ENCODE measurements at places on chromosomes 3 and 15. TPM values are rescaled to one million over a fixed set of nuclear protein-coding genes. Genes with fewer than 3 reads are reported as not detected.
A peak's percentile ranks its signal among the peaks of the same experiment; 100 is the strongest.

The BLM gene
- 3.7 TPM for total RNA-seq

GRCh38 chr3:38268087-38268486, 2.5 kb downstream of the SLC22A13 start:
- no peak overlapping the region for H3K4me3 ChIP-seq
- H3K4me1 ChIP-seq: no peaks in the 10 kb centered on the region
- DNase-seq: no peak
- H3K27ac ChIP-seq: peak overlapping the region; percentile 67
- H3K36me3 ChIP-seq: no peaks in the 10 kb centered on the region

GRCh38 chr3:177401375-177401774, 204.1 kb upstream of the TBL1XR1 start:
- DNase-seq: no peak
- H3K27me3 ChIP-seq: no peaks in the 10 kb centered on the region
- H3K4me3 ChIP-seq: no peak overlapping the region

DNA sequence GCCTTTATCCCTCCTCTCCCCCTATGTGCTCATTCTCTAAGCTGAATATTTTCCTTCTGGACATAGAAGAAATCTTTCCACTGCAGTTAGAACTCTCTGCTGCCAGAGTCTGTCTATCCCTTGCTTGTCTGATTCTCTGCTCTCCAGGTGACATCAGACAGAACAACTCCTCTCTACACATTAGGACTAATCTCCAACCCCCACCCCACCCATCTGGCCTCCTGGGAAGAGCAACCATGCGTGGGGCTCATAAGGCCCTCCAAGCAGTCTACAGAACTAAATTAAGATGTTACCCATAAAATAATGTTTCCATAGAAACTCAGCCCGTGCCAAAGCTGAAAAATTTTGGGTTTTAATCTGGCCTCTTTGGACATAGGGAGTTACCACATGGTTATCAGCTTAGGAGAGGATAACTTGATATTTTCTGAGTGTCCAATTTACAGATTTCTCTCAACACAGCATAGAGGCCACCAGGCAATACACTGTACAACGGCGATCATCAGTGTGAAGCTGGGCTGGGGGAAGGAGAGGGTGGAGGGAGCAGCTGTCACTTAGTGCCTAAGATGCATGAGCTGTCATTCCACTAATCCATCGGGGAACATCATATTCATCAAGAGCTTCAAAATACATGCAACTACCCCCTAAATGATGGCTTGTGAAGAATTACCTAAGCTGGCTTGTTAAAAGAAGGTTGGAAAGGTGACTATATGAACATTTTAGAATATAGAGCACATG, 199.4 kb downstream of the CLSTN2 start:
- no peak overlapping the region for H3K4me3 ChIP-seq
- no peak overlapping the region for H3K27ac ChIP-seq
- H3K4me1 ChIP-seq: no peaks in the 10 kb centered on the region

DNA sequence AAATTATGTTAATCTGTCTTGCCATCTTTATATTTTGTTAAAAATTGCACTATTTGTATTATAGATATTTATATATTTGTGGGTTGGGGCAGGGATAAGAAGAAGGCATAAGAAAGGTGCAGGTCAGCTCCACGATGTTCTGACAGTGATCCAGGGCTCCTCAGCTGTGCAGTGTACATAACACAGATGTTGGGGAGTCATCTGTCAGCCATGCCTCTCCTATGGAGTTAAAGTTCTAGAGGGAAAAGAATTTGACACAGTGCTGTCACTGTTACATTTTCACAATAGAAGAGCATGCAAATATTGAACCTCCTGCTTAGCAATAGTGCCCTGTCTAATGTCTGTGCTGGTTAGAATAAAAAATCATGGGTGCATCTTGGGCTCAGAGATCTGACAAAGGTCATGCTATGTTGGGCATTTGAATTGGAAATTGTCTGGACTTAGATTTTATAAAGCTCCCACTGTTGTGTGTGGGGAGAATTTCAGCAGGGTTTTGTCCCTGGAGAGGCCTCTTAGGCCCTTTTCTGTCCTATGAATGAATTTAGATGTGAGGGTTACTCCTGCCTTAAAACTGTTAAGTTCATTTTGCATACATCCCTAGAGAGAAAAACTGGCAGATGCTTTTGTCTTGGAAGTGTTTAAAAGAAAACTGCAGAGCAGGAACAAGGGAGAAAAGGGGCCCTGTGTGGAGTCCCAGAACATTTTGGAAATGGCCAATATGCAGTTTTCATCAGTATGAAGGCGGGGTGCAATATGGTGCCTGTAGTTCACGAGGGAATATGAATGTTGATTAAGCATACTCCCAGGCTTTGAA, 20.4 kb downstream of the CDIN1 start:
- H3K36me3 ChIP-seq: no peaks in the 10 kb centered on the region
- no peaks in the 10 kb centered on the region for H3K4me1 ChIP-seq

GRCh38 chr15:25397100-25397499, 41.7 kb downstream of the UBE3A start:
- no peaks in the 10 kb centered on the region for H3K36me3 ChIP-seq
- no peaks in the 10 kb centered on the region for H3K27me3 ChIP-seq
- no peak overlapping the region for H3K27ac ChIP-seq
- no peak overlapping the region for H3K4me3 ChIP-seq
- DNase-seq: no peak

DNA sequence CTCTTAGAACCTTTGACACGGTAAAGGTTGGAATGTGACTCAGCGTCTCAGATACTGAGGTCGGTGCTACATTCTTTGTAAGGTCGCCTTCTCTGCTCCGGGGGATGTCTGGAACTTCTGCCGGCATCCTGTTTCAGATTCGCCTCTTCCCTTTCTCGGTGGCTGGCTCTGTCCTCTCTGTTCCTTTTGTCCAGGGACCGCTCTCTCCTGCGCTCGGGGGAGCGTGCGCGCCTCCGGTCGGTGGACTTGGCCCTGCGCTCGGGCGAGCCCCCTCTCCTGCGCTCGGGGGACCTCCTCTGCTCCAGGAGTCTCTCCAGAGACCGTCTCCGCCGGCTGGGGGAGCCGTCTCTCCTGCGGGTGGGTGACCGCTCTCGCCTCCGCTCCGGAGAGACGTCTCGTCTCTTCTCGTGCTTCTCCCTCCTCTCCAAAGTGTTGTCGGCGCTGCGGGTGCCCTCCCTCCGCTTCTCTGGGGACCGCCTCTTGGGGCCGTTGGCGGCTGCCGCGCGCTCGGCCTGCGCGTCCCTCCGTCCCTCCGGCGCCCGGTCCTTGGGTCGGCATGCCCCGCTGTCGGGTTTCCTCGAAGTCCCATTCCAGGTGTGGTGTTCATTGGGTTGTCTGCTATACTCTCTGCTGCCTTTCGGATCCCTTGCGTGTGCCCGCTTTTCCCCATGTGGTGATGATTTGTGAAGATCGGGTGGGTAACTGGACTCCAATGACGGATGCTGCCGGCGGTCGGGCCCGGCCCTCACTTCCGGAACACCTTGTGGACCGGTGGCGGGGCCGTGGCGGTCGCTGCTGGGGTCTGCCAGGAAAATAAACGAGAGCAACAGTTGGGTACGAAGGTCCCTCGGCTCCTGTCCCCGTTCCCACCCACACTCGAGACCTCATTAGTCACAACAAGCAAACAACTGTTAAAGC, 668.8 kb upstream of the ADAMTS9 start:
- peaks cover 21% of the 10 kb centered on the region for H3K27me3 ChIP-seq
- H3K4me1 ChIP-seq: no peaks in the 10 kb centered on the region
- H3K27ac ChIP-seq: no peak overlapping the region
- DNase-seq: peak; percentile 54
- no peaks in the 10 kb centered on the region for H3K36me3 ChIP-seq
- no peak overlapping the region for H3K4me3 ChIP-seq

Measured in left lung (tissue), 14 donors.